Stimulated activated CD4-positive, alpha-beta T cell treated with anti-CD3 and anti-CD28 coated beads, Interleukin-1b, Interleukin-23, amount 100 ng/mL, for 1 hour (primary cell): ENCODE measurements at places on chromosomes 2 and 18.

GRCh38 chr2:156472686-156473085, 36.5 kb downstream of the GPD2 start:
- no peak for DNase-seq

DNA sequence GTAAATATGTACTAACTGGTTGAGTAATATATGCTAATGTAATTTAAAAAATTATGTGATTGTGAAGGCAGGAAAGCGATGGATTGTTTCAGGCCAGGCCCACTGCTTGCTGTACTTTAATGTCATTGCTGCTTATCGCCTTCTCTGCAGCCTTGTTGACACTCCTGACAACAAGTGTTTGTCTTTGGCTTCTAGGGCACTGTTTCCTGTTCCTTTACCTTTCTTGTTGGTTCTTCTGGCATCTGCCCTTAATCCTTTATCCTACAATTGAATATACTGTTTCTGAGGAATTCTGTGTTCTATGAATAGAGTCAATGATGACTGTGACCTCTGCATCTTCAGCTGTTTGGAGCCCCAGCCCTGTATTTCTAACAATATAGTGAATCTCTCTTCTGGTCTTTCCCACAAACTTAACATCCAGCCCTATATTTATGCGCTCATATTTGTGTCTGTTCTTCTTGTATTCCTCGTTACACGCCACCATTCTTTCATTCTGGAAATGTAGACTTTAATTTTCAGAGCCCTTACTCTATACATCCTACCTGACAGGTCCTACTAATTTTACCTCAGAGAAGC, 17.6 kb downstream of the ACSL3 start:
- no peak for DNase-seq

DNA sequence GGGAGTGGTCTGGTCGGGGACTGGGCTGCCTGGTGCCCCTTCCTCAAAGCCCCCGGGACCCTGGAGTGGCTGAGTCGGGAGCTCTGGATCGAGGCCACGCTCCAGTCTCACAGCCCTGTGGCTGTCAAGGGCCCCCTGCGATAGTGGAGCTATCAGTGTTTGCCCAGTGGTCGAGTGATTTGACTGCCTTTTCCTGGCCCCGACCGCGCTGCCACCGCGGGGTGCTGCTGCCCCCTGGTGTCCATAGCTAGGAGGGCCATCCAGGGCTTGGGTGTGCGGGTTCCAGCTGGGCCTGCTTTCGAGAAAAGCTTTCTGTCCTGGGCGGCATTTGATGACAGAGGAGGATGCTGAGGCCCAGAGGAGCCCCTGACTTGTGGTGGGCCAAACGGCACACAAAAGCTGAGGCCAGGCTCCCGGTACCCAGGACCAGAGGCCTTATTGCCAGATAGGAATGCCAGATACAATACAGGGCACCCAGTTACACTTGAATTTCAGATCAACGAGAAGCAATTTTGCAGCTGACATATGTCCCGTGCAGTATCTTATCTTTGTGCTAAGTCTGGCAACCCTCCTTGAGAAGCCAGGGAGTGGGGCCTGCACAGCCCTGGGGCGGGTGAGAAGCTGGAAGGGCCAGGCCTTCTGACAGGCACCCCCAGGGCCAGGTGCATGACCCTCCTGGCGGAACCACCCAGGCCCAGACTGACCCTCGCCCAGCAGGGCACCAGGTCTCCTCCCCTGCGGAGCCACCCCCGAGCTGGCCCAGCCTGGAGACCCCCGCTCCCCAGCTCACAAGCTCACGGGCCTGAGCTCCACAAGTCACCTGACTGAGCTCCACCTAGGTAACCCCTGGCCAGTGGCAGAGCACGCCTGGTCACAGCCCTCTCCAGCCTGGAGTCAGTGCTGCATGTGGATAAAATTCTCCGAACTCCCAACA, 13.0 kb downstream of the ODC1 start:
- DNase-seq = peak; percentile 31

DNA sequence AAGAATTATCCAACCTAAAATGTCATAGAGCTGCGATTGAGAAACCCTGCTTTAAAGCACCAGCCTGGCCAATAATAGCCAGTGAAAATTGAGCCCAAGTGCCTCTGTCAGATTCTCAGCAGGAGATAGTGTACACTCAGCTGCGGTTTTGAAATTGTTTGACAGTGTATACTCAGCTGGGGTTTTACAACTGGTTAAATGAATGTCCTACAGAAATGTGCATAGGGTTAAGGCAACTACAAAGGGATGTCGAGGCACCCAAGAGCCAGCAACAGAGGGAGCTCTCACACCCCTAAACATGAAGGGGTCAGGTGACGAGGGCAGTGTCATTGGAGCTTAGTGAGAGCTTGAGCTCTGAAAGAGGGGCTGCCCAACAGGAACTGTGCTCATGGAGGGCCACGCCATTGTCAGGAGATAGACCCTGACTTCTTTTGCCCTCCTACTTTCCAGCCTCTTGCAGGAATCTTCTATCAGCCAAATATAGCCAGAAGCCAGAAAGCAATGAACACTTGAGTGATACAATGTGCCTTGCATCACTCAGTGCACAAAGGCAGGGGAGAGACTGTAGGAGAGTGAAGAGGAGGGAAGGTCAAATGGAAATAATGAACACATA, 15.1 kb downstream of the ACTG2 start:
- no peak for DNase-seq

GRCh38 chr2:23584054-23584745, 199.2 kb downstream of the KLHL29 start:
- no peak for DNase-seq

DNA sequence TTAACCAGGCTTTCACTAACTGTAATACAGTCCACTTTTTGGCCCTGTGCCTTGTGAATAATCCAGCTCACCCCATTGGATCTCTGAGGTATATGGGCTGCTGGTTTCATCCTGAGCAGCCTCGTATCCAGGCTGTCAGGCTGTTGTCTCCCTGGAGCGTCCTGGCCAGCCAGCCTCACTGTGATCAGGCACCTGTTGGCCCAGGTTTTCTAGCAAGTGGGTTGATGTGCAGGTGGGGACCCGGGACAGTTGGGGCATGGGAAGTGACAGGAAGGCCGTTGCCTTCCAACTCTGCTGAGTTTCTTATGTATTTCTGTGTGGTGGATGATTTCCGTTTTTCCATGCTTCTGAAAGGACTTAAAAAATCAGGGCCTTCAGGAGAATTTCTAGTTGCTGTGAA, 132.4 kb downstream of the ACOXL start:
- DNase-seq = no peak

DNA sequence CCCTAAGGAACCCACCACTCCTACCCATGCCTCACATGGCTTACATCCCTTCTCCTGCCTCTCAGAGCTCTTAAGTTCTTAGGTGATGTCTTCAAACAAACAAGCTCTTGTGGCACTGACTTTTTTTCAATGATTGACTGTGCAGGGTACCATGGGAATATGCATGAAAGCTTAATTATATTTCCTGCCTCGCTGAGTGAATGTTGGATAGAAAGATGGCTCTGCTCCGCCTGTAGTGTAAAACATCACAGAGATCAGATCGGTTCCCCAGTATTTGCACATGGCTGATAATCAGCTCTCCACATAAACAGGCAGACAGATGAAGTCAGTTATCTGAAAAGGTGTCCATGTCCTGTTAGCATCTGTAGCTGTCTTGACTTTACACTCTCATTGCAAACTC, 820.8 kb downstream of the TDRD15 start:
- no peak for DNase-seq

- no peak for DNase-seq
Observed at GRCh38 chr2:172204309-172204708, 101.6 kb upstream of the DLX2 start.
